Testis (tissue), 5 donors: ENCODE measurements at places on chromosomes 3 and 15. TPM values are rescaled to one million over a fixed set of nuclear protein-coding genes. Genes with fewer than 3 reads are reported as not detected.

DNA sequence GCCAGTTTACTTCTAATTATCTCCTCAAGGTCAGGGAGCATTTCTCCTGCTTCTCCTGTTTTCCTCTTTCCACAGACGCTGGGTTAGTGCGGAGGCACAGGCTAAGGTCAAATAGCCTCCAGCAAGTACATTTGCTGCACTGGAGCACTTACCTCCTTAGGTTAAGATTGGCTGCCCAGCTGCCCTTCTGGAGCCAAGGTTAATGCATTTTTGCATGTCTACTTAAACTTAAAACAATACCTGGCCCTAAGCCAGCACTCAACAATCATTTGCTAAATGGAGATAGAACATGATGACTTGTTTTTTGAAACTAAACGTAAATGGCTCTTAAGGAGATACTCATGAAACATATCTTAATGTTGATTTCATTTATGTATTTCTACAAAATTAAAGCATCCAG lies 83.5 kb downstream of the SSR3 start:
- DNase-seq: no peak

- DNase-seq: no peak
Observed at GRCh38 chr15:33344530-33344929, 33.8 kb downstream of the RYR3 start.

GRCh38 chr15:78866803-78867202 lies 5.9 kb upstream of the MORF4L1 start:
- DNase-seq: no peak

- DNase-seq: no peak
Observed at GRCh38 chr3:134466331-134466730, 19.5 kb downstream of the ANAPC13 start.

GRCh38 chr15:62644889-62645742 lies 397.4 kb upstream of the TPM1 start:
- no peak for DNase-seq

GRCh38 chr3:190718097-190718496 lies 144.4 kb downstream of the GMNC start:
- DNase-seq: peak; percentile 16

- DNase-seq: no peak
Observed at GRCh38 chr15:38539008-38539343, 25.6 kb downstream of the RASGRP1 start.

The OIP5 gene
- 21.2 TPM for total RNA-seq

The RHOV gene
- total RNA-seq: 0.50 TPM

The CPNE9 gene
- total RNA-seq: 0.31 TPM
